ENCODE measurements at places on chromosomes 5 and 9.

GRCh38 chr5:156126716-156127115 lies 200.2 kb upstream of the SGCD start:
- DNase-seq = no peak

GRCh38 chr5:106923409-106923808 lies 747.3 kb downstream of the EFNA5 start:
- no peak for DNase-seq

- no peak for DNase-seq
Measured at GRCh38 chr9:86099701-86100364, 475 bp upstream of the GOLM1 start.

- DNase-seq = no peak
Measured at GRCh38 chr5:81856948-81857928, 106.3 kb upstream of the SSBP2 start.

DNA sequence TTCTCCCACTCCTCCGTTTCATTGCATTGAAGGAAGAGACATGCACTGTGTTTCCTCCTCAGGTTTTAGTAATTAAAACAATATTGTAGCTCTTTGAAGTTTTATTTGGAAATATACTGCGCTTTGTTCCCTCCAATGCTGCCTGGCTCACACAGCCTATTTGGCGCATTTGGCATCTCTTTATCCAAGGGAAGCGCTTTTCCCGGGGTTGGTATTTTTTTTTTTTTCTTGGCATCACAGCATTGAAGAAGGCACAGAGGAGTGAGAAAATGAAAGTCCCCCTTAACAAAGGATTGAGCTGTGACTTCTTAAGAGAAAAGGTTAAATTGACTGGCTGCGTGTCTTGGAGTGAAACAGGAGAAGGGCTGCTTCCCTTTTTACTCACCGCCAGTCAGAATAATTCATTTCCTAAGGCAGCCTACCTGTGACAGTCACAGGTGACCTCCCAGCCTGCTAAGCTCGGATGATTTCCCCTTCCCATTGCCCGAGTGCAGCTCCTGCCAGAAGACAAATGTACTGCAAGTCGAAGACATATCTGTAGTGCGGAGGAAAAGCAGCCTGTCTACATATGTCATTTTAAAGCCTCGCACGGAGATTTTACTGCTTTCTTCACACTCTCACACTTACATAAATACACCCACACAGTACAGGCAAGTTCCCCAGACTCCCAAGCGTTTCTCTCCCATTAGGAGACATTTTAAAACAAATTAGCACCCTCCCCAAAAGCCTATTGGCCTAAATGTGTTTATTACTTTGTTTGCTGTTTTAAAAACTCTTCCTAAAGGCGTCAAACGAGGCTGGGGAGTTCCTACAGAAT lies 665.5 kb upstream of the ZNF608 start:
- DNase-seq = no peak

DNA sequence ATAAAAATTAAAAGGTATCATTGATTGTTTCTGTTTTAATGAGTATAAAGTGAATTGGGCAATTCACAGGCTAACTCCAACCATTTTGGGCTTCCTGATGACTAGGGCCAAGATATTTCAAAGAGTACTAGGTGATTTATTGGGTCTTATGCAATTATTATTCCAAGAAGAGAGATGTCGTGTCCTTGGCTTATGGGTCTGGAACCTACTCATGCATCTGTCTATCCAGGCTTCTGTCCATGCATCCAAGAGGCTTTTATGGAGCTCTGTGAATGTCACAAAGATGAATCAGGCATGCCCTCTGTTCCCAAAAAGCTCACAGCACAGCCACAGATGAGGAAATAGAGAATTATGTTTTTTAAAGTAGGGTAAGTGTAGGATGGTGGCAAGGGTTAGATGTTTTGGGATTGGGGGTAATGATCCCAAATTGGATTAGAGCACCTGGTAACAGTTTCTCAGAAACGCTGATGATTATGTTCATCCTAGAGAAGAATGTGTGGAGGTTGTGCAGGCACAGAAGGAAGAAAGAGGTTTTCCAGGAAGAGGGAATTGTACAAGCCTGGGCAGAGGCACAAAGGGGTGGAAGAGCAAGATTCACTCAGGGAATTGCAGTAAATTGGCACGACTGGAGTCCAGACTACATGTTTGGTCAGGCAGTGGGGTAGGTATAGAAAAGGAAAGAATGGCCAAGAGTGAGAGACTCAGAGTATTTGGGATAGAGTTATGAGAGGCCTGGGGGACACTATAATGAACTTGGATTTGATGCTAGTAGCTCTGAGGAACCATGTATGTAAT lies 83.0 kb upstream of the TNC start:
- DNase-seq = peak; percentile 54

GRCh38 chr5:135163964-135164363 lies 129.9 kb upstream of the PITX1 start:
- no peak for DNase-seq

- no peak for DNase-seq
Measured at GRCh38 chr9:93658184-93658925, 82.0 kb downstream of the PHF2 start.

DNA sequence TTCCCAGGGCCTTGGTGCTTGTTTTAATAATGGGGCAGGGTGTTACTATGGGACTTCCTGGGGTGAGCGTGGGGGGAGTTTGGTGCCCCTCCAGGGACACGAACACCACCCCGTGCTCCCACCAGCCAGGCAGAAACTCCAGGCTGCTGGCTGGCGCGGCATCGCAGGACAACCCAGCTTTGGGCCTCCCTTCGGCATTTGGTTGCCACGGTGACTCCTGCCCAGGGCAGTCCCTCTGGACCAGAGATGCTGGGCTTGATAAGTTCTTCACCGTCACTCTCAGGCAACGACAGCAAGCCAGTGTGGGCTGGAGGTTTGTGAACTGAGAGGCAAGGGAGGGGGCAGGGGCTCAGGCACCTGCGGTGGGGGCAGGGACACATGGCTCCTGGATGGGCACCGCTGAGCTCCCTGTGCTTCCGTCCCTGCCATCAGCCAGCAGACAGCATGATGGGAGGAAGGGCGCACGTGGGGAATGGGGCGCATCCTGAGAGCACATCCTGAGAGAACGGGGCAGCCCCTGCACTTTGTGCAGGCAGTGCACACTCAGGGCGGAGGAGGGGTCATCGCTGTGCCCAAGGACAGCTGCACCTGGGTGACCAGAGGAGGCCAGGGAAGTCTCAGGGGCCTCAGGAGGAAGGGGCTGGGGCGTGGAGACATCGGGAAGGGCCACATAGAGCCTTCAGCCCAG lies 116.4 kb downstream of the RXRA start:
- DNase-seq = no peak

- DNase-seq = no peak
Measured at GRCh38 chr9:1701113-1701512, 314.0 kb upstream of the SMARCA2 start.

DNA sequence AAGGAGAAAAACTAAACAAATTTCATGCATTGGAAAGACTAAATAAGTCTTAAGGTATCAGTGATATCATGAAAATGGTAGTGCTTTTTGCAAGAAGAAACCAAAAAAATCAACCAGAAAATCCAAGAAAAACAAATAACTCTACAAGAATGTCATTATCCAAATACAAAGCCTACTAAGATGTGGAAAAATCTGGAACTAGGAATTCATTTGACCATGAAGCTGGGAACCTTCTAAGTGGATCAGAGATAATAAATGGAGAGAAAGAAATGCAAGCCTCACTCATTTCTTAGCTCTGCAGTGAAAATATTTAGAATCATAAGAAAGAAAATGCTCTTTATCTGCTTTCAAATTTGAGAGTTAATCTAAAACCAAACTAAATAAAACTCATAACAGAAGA lies 51.3 kb downstream of the RASEF start:
- no peak for DNase-seq

DNA sequence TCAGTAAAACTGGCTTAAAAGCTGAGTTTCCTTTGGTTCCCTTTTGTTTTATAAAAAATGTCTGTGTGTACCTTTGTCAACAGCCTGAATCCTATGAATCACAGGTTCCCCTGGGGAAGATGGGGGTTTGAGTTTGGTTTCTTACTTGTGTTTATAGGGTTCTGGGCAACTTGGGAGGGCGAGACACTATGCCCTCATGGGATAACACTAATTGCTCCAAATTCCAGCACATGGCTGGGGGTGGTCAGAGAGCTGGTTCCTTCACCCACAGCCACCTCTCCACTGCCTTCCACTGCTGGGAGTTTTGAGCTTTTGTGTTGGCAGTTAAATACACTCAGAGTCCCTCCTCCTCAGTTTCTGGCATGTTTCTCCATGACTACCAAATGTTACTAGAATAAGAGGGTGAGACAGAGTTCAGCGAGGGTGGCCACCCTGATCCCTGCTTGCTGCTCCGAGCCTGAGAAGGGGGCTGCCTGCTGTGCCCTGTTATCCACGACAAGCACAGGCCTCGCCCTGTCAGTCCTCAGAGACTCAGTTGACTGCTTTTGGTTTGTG lies 83.0 kb upstream of the EPB41L4B start:
- no peak for DNase-seq

DNA sequence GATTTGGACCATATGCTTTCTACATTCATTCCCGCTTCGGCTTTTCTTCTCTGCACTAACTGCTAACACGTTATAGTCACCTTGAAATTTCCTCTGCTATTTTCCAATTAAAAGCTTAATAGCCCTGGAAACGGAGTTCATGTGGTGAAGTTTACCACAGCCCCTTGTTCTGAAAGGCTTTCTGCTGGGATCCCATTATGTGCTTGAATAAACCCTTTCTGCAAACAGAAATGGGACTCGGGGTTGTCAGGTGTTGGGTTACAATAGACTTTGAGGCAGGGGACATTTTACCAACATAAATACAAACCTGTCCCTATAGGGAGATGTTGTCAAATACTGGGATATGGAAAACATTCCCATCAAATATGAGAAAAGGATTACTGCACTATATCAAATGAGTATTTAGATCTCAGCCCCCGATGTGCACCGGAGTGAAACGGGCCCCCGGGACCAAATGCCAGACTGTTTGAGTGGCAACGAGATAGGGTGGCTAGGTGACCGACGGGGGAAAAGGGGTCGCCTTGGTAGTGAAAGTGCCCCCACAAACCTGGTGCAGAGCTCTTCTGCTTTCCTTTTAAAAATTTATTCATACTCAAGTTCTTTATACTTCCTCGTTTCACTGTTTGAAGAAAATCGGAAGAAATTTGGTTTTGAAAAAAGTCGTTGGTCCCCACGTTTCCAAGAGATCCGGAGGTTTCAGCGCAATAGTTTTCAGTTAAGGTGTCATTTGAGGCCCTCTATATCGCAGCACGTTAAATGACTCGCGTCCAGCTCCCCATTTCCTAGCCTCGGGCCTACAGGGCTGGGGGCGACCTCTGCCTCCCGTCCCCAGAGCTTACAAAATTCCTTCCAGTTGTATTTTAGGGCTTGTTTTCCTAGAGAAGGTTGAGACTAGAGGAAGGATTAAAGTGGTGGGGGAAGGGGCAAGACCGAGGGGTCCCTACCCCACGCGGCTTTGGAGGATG lies 2.1 kb upstream of the DMRT3 start:
- no peak for DNase-seq

DNA sequence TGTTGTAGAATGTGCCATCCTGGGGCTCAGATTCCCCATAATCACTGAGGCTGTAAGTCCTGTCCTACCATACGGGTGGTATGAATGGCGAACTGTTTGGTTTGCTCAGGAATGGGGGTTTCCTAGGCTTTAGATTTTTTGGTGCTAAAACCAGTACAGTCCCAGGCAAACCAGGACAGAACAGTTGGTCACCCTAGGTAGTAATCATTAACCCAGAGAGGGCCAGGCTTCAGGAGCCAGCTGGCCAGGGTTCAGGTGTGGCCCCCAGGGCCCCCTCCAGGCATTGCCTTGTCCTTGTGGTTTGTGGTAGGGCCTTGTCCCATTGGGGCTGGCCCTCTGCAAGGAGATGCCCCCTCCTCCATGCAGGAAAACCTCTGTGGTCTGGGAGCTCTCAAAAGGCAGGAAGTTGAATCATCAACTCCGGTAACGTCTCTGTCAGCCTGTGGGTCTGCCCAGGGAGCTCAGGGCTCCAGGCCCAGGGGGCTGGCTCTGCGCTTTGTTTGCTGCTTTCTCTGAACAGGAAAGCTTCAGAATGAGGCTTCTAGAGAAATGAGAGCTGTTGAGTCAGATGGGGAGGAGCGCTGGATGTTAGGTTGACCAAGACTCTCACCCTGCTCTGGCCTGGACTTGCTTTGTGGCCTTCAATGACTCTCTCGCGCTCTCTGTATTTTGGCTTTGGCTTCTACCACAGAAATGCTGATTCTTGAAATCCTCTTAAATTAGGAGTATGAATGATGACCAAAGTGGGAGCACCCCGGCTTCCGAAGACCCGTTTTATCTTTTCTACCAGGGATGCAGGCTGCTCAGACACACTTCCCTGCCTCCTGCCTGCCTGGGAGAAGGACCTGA lies 22.2 kb upstream of the JADE2 start:
- peak; percentile 89 for DNase-seq
